ENCODE measurements at places on chromosomes 4 and X.

DNA sequence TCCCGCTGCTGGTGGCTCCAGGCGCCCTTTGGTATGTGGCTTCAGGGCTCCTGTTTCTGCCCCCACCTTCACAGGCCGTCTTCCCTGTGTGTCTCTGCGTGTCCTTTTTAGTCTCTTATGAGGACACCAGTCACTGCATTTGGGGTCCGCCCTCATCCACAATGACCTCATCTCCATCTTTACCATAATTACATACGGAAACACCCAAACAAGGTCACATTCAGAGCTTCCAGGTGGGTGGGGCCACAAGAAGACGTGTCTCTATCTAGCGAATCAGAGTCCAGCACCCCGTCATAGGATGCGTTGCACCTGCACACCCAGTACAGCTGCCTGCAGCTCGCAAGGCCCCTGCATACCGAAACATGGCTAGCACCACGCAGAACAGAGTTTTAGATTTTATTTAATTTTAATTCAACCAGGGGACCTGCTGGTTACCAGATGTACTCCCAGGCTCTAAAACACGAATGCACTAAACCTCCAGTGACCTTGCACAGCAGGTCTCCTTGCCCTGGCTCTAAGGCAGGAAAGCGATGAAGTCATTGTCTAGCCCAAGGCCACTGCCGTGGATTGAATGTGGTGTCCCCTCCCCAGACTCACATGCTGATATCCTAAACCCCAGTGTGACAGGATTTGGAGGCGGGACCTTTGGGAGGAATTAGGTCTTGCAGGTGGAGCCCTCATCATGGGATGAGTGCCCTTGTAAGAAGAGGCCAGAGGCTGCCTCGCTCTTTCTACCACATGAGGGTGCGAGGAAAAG, 30.3 kb downstream of the ABLIM2 start:
- DNase-seq, result no peak

- DNase-seq, result no peak
Measured at GRCh38 chr4:106565727-106566126, 197.1 kb upstream of the GIMD1 start.

DNA sequence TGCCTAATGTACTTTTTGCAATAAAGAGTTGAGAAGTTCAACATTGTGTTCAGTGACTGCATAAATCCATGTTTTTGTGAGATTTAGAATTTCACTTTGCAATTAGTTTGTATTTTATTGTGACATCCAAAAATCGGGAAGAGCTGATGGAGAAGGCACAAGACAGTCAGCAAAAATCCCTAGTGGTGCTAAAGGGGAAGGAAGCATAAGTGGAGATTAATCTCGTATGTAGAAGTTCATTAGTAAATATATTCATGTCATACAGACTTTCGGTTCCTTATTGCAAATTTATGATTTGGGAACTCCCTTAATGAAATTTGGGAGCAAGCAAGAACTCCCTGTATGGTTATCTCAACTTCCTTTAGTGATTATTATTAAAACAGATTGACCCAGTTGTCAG, 57.8 kb upstream of the SLC39A8 start:
- DNase-seq, result no peak

GRCh38 chr4:178329226-178329872, 887.1 kb upstream of the AGA start:
- DNase-seq, result no peak

GRCh38 chr4:113397114-113397701, 347.8 kb downstream of the ANK2 start:
- DNase-seq, result no peak
